ENCODE measurements at places on chromosomes 12 and 14. TPM values are rescaled to one million over a fixed set of nuclear protein-coding genes. Genes with fewer than 3 reads are reported as not detected.

- no peak for DNase-seq
- no peak overlapping the region for H3K27ac ChIP-seq
- peaks cover 13% of the 10 kb centered on the region for H3K4me1 ChIP-seq
These were observed 113.3 kb upstream of the TMPO start for GRCh38 chr12:98402091-98402490.

DNA sequence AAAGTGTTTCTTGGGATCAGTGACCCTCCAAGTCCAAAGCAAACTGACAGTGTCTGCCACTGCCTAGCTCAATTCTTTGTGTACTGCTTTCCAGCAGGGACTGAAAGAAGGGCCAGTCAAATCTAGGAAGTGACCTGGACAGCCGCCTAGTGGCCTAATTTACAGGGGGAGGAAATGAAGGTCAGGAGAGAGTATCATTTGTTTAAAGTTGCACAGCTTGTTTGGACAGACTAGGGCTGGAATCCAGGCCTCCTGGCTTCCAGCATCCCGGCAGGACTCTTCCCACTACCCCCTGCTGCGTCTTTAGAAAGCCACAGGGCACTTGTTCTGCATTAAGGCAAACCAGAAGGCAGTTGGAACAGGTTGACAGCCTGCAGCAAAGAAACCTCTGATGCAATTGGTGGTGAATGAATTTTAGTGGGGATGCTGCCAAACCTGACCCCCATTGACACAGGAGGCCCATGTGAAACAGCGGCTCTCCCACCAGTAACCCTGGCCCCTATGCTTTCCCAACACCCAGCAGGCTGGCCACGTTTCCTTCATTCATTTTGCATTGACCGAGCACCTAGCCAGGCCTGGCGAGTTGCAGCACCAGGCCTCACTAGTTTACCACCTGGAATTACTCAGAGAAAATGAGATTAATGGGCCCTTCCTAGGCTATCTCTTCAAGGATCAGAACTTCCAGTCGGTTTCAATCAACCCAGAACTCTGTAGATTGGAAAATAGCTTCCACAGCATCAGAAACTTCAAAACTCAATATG lies 28.2 kb downstream of the GALNT16 start:
- no peaks in the 10 kb centered on the region for H3K36me3 ChIP-seq
- no peaks in the 10 kb centered on the region for H3K27me3 ChIP-seq
- DNase-seq = peak; percentile 51
- H3K27ac ChIP-seq = no peak overlapping the region

DNA sequence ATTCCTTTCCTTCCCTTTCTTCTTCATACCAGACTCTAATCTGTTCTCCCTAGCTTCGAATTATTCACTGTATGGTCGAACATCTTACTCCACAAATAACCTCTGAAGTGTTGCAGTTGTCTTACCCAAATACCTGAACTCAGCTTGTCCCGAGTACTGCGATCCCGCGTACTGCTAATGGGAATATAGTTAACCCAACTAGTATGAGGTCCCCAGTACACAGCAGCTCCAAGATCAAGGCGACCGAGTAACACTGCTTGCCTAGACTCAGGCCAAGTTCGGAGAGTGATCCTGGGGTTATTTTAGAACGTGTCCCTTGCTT lies 462 bp upstream of the ETNK1 start:
- peak overlapping the region; percentile 96 for H3K4me3 ChIP-seq
- H3K36me3 ChIP-seq = no peaks in the 10 kb centered on the region
- H3K4me1 ChIP-seq = peaks cover 25% of the 10 kb centered on the region

GRCh38 chr14:60904381-60904780 lies 76.5 kb downstream of the TRMT5 start:
- no peaks in the 10 kb centered on the region for H3K4me1 ChIP-seq
- H3K27me3 ChIP-seq = no peaks in the 10 kb centered on the region
- H3K36me3 ChIP-seq = no peaks in the 10 kb centered on the region

DNA sequence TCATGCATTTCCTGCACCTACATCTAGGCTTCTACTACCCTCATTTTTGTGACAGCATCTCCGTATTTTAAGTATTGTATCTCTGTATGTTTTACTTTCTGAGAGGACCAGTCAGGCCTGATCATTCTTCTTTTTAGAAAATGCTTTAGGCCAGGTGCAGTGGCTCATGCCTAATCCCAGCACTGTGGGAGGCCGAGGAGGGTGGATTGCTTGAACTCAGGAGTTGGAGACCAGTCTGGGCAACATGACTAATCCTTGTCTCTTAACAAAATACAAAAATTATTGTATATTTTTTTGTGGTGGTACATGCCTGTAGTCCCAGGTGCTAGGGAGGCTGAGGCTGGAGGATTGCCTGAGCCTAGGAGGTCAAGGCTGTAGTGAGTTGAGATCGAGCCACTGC lies 36.9 kb downstream of the PACS2 start:
- H3K27ac ChIP-seq = no peak overlapping the region
- H3K4me1 ChIP-seq = no peaks in the 10 kb centered on the region
- DNase-seq = no peak
- H3K27me3 ChIP-seq = no peaks in the 10 kb centered on the region
- H3K36me3 ChIP-seq = no peaks in the 10 kb centered on the region
- no peak overlapping the region for H3K4me3 ChIP-seq

- no peaks in the 10 kb centered on the region for H3K36me3 ChIP-seq
- peaks cover 43% of the 10 kb centered on the region for H3K27me3 ChIP-seq
- H3K27ac ChIP-seq = no peak overlapping the region
- no peak overlapping the region for H3K4me3 ChIP-seq
- peak; percentile 87 for DNase-seq
These were observed 85.6 kb upstream of the DIO3 start for GRCh38 chr14:101475456-101476257.

DNA sequence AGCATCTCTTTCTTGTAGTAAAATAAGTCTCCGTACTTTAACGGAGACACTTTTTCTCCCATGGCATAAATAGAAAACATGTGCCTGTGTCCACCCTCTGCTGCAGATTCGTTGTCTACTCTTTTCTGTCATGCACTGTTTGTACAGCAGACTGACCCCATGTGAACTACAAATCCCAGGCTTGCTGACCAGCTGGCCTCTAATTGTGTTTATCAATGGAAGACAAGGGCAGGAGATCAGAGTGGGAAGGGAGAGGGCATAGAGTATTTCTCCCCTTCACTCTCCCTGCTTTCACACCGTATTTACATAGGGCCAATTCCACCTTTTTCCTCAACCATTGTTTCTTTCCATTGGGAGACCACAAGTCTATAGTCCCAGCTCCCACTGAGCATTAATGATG lies 31.0 kb upstream of the TMTC2 start:
- H3K36me3 ChIP-seq = no peaks in the 10 kb centered on the region
- no peaks in the 10 kb centered on the region for H3K4me1 ChIP-seq
- no peak for DNase-seq
- H3K4me3 ChIP-seq = no peak overlapping the region

- no peak overlapping the region for H3K4me3 ChIP-seq
- H3K4me1 ChIP-seq = peaks cover 9% of the 10 kb centered on the region
- H3K27me3 ChIP-seq = no peaks in the 10 kb centered on the region
- H3K27ac ChIP-seq = no peak overlapping the region
- DNase-seq = no peak
These were observed 43.9 kb downstream of the BHLHE41 start for GRCh38 chr12:26080911-26081310.

DNA sequence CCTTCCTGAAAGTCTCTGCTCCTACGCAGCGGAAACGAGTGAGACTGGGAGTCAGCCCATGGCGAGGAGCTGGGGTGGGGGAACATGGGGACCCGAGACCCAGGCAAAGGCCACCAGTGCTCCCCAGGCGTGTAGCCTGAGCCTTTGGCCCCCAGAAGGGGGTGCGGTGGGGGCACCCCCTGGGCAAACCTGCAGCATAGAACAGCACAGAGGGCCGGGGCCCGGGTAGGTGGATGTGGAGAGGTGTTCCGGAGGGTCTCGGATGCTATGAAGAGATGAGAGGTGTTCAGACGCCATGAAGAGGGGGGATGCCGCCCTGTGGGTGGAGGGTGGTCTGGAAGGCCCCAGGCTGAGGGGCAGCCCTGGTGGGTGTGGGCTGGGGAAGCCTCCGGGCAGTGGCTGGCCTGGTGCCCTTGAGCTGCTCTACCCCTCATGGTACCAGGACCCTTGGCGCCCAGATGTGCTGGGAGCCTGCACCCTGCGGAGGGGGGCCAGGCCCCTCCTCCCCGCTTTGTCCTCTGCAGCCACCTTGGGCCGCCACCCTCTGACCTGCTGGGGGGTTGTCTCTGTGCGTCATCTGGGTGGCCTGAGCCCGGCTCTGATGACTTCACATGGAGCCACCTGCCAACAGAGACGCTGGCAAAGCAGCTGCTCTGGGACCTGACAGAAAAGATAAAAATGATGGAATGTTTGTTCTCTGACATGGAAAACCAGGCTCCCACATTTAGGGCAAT lies 83.4 kb downstream of the KIF26A start:
- no peak overlapping the region for H3K27ac ChIP-seq
- no peak overlapping the region for H3K4me3 ChIP-seq
- no peaks in the 10 kb centered on the region for H3K27me3 ChIP-seq
- H3K4me1 ChIP-seq = no peaks in the 10 kb centered on the region

DNA sequence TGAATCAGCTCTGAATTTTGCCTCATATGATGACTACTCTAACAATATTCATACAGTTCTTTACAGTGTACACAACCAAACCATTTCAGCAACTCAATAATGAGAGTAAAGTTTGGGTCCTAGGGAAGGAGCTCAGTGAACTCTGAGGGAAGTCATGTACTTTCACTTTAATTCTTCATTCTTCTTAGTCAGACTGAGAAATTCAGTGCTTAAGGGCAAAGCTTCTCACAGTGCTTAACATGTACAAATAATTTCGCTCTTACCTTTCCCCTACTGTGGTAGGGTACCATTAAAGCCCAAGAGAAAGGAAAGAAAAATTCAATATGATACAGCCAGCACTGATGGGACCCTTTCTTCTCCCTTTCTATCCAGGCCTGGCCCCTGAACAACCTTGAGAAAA lies 435.0 kb downstream of the NELL2 start:
- no peak overlapping the region for H3K4me3 ChIP-seq
- H3K27me3 ChIP-seq = no peaks in the 10 kb centered on the region
- no peak overlapping the region for H3K27ac ChIP-seq
- no peaks in the 10 kb centered on the region for H3K4me1 ChIP-seq
- H3K36me3 ChIP-seq = no peaks in the 10 kb centered on the region

DNA sequence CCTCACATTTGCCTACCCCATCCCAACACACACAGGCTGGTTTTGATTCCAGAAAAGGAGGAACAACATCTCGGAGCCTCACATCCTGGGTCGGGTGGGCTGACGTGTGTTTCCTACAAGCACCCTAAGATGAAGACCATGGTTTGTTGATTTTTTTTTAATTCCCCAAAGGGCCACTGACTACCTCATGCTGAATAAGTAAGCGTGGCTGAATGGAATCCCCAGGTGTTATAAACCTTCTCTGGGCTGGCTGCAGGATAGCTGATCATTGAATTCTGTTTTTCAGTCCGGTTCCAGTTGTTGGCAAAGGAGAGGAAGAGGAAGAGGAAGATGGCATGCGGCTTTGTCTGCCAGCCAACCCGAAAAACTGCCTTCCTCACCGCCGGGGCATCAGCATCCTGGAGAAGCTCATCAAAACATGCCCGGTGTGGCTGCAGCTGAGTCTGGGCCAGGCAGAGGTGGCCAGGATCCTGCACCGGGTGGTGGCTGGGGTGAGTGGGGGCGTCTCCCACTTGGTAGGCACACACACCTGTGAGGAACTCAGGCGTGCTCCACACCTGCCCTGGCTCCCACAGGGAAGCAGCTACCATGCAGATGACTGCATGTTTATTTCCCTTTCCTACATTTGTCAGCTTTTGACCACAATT lies 42.0 kb downstream of the RIN3 start:
- H3K4me1 ChIP-seq = peaks cover 10% of the 10 kb centered on the region
- no peak overlapping the region for H3K4me3 ChIP-seq
- no peaks in the 10 kb centered on the region for H3K27me3 ChIP-seq
- no peak overlapping the region for H3K27ac ChIP-seq
- H3K36me3 ChIP-seq = 0 out of 2 replicates have a peak, but pooled peaks cover 6% of the 10 kb centered on the region

DNA sequence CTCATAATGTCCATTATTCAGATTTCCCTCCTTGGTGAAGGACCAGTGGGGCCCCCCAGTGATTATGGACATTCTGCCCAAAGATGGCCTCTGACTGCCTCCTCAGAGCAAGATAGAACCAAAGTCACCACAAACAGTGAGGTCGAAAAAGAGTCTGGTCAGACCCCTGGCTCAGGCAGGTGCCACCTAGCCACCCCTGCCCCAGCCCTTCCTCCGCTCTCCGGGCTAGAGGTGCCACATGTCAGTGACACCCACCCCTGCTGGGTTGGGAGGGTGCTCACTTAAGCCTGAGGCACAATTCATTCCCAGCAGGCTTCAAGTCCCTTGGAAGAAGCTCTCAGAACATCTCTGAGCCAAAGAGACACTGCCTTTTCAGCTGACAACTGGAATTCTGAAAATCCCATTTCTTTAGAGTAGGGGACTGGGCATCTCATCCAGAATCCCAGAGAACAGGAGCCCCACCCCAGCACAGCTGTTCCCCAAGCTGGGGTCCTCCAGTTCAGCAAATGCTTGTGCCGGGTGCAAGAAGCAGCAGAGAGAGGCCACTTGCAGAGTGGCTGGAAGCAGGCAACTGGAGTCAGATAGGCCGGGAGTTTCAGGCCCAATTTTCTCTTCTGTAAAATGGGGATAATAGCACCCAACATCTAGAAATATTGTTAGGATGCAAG lies 50.3 kb downstream of the ISCA2 start:
- peaks cover 10% of the 10 kb centered on the region for H3K4me1 ChIP-seq
- no peak for DNase-seq
- peaks cover 26% of the 10 kb centered on the region for H3K36me3 ChIP-seq
- no peak overlapping the region for H3K27ac ChIP-seq
- no peaks in the 10 kb centered on the region for H3K27me3 ChIP-seq

DNA sequence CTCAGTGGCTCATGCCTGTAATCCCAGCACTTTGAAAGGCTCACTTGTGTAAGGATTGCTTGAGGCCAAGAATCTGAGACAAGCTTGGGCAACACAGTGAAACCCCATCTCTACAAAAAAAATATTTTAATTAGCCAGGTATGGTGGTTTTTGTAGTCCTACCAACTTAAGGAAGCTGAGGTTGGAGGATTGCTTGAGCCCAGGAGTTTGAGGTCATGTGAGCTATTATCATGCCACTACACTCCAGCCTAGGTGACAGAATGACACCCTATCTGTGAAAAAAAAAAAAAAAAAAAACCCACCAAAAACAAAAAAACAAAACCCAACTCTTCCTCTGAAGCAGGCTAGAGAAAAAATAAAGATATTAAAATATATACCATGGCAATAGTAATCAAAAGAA lies 41.2 kb downstream of the TMEM116 start:
- H3K36me3 ChIP-seq = no peaks in the 10 kb centered on the region
- no peak overlapping the region for H3K4me3 ChIP-seq
- H3K27ac ChIP-seq = no peak overlapping the region
- no peak for DNase-seq
- H3K27me3 ChIP-seq = no peaks in the 10 kb centered on the region

- H3K4me1 ChIP-seq = peaks cover 22% of the 10 kb centered on the region
- H3K4me3 ChIP-seq = no peak overlapping the region
- H3K27me3 ChIP-seq = no peaks in the 10 kb centered on the region
- peaks cover 62% of the 10 kb centered on the region for H3K36me3 ChIP-seq
- H3K27ac ChIP-seq = no peak overlapping the region
- DNase-seq = peak; percentile 45
These were observed 9.7 kb upstream of the ANKLE2 start for GRCh38 chr12:132771126-132771838.

Gene MMP17
- 52.1 TPM for total RNA-seq

Gene CFAP54
- 2.0 TPM for total RNA-seq

Gene CCDC175
- total RNA-seq = not detected

Gene CMKLR1
- 2.9 TPM for total RNA-seq

Gene CBLN3
- 5.6 TPM for total RNA-seq

Gene CCDC60
- not detected for total RNA-seq

Gene KRT78
- total RNA-seq = not detected

Gene CD4
- not detected for total RNA-seq

Gene LRCOL1
- not detected for total RNA-seq
